Activated CD4-positive, alpha-beta T cell treated with anti-CD3 and anti-CD28 coated beads for 36 hours (primary cell): ENCODE measurements at places on chromosomes 3 and 15. TPM values are rescaled to one million over a fixed set of nuclear protein-coding genes. Genes with fewer than 3 reads are reported as not detected.

DNA sequence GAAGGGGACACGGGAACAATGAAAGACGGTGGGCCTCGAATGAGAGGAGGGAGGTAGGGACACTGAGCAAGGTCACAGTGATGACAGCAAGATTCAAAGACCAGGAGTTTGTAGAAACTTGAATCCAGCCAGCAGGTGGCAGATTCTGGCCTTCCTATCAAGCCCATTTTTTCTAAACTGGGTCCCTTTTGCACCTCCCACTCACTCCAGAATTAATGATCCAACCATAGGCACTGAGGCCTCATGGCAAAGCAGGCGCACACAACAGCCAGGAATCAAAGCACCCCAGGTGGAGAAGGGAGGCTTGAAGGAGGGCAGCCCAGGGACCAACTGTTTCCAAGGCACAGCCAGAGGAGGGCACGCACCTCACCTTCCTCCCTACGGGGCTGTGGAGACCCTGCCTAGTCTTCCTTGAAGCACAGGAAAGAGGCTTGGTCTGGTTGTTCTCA lies 90.2 kb downstream of the ANP32A start:
- no peak overlapping the region for H3K4me3 ChIP-seq
- peak; percentile 43 for DNase-seq
- no peak overlapping the region for H3K27ac ChIP-seq
- H3K27me3 ChIP-seq, result peaks cover 4% of the 10 kb centered on the region
- no peaks in the 10 kb centered on the region for H3K36me3 ChIP-seq

The GRAMD1C gene
- total RNA-seq, result 0.97 TPM

The GP5 gene
- total RNA-seq, result 0.39 TPM

GRCh38 chr3:122268257-122269024 lies 56.6 kb upstream of the CSTA start:
- peaks cover 29% of the 10 kb centered on the region for H3K4me1 ChIP-seq
- no peak overlapping the region for H3K4me3 ChIP-seq
- H3K36me3 ChIP-seq, result no peaks in the 10 kb centered on the region
- peaks cover 6% of the 10 kb centered on the region for H3K27me3 ChIP-seq

- H3K27ac ChIP-seq, result peak overlapping the region; percentile 39
- peaks cover 76% of the 10 kb centered on the region for H3K4me1 ChIP-seq
- H3K27me3 ChIP-seq, result no peaks in the 10 kb centered on the region
- no peak overlapping the region for H3K4me3 ChIP-seq
- peaks cover 53% of the 10 kb centered on the region for H3K36me3 ChIP-seq
- no peak for DNase-seq
These were observed 106.8 kb downstream of the MBNL1 start for GRCh38 chr3:152375546-152375945.

The CPN2 gene
- total RNA-seq, result not detected

GRCh38 chr3:71636001-71636400 lies 52.5 kb upstream of the FOXP1 start:
- no peaks in the 10 kb centered on the region for H3K4me1 ChIP-seq
- H3K27me3 ChIP-seq, result no peaks in the 10 kb centered on the region
- no peak overlapping the region for H3K4me3 ChIP-seq
- no peak overlapping the region for H3K27ac ChIP-seq
- H3K36me3 ChIP-seq, result no peaks in the 10 kb centered on the region

The GOLGA8T gene
- not detected for total RNA-seq

GRCh38 chr15:60798821-60799220 lies 319.9 kb upstream of the ICE2 start:
- H3K4me1 ChIP-seq, result peaks cover 85% of the 10 kb centered on the region
- H3K4me3 ChIP-seq, result no peak overlapping the region
- peaks cover 18% of the 10 kb centered on the region for H3K36me3 ChIP-seq
- H3K27ac ChIP-seq, result peak overlapping the region; percentile 95
- peak; percentile 81 for DNase-seq

The ATR gene
- 36.1 TPM for total RNA-seq

GRCh38 chr3:159187232-159187631 lies 385.4 kb downstream of the MFSD1 start:
- H3K27me3 ChIP-seq, result peaks cover 3% of the 10 kb centered on the region
- no peak overlapping the region for H3K4me3 ChIP-seq
- H3K4me1 ChIP-seq, result no peaks in the 10 kb centered on the region
- no peaks in the 10 kb centered on the region for H3K36me3 ChIP-seq
- DNase-seq, result no peak
- H3K27ac ChIP-seq, result no peak overlapping the region

The SERPINI2 gene
- not detected for total RNA-seq
